ENCODE measurements at places on chromosomes 13 and 19. TPM values are rescaled to one million over a fixed set of nuclear protein-coding genes. Genes with fewer than 3 reads are reported as not detected.

- DNase-seq = no peak
Observed at GRCh38 chr13:51435002-51435578, 17.7 kb downstream of the INTS6 start.

DNA sequence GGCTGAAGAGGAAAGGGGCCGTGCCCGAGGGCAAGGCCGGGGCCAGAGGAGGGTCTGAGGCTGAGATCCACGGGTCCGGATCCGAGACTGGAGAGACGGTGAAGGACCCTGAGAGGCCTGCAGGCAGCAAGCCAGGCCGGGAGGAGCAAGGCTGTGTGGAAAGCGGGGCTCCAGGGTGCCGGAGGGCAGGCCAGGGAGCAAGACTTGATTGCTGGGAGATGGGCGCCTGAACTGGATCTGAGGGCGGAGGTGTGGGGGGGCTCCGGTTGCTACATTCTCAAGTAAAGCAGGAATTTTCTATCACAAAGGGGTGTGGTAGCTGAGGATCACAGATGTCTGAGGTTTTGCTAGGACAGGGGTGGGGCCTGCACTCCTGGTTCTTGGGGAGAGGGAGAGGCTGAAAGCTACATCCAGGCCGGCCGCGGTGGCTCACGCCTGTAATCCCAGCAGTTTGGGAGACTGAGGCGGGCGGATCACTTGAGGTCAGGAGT, 3.8 kb downstream of the MAMSTR start:
- peak; percentile 30 for DNase-seq

DNA sequence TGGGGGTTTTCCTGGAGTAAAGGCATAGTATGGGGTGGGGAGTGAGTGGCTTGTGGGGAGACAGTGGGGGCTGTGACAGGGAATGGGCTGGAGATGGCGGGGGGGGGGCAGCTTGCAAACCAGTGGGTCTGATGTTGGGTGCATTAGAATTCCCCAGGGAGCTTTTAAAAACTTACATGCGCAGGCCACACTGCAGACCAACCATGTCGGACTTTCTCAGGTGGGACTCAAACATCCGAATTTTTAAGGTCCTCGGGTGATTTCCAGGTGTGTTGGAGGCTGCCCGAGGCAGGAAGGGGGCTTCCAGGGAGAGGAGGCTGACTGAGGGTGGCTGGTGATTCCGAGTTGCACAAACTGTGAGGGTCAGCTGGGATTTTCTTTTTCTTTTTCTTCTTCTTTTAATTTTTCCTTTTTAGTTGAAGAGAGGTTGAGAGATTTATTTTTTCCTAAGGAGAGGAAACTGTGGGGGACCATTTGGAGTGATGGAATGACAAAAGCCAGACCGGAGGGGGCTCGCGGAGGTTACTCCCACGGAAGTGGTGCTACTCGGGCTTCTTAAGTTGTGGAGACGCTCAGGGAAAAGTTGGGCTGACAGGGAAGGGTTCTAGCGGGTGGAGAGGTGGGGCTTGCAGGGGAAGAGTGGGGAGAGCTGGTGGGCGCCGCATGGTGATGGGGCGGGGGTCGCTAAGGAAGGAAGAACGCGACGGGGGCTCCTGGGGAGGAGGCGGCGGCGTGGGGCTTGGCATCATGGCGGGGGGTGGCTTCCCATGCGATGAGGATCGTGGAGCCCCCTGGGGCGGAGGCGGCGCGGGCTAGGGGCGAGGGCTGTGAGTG, 997 bp upstream of the CACNG8 start:
- DNase-seq = no peak

DNA sequence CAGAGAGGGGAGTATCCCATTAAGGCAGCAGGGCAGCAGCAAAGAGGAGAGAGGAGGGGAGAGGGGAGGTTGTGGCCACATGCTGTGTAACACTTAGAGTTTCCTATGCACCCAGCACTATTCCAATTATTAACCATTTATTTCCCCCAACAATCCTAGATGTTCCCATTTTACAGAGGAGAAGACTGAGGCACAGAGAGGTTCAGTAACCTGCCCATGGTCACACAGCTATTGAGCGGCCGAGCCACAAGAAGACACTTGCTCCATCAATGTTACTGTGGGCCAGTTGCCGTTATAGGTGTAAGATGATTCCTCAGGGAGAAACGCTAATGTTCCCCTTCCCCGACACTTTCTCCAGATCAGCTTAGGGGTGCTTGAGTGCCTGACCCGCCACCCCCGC, 69.2 kb downstream of the INSR start:
- no peak for DNase-seq

DNA sequence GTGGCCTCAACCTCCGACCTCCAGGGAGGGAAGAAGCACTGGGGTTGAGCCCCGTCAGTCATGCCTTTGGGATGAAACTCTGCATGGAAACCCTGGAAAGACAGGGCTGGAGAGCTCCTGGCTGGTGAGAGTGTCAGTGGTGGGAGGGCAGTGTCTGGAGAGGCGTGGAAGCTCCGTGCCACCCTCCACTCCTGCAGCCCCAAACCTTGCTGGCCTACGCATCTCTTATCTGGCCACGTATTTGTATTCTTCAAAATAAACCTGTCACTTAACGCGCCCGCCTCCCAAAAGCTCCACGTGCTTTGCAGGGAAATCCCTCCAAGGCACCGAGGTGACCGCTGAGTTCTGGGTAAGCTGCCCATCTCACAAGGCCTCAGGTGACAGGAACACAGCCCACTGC, 84.3 kb downstream of the TEX29 start:
- no peak for DNase-seq

DNA sequence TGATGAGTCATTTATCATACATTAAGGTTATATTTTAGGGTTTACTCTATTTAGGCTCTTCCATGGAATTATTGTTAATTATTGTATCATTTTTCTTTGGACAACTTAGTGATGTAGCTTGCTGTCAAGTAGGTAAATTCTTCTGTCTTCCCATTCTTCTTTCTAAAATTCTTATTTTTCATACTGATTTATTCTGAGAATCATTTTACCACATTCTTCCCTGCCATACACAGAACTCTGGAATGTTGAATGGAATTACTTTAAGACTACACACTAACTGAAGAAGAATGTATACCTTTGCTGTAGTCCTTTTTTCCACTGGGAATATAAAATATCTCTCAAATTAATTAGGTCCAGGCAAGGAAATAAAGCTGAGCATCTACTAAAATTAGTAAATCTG, 24.5 kb upstream of the SLC7A1 start:
- DNase-seq = no peak

Gene ZNF541
- 0.10 TPM for total RNA-seq

Data from skin of body (tissue), 3 donors.